ENCODE measurements at places on chromosomes 5 and 9.

DNA sequence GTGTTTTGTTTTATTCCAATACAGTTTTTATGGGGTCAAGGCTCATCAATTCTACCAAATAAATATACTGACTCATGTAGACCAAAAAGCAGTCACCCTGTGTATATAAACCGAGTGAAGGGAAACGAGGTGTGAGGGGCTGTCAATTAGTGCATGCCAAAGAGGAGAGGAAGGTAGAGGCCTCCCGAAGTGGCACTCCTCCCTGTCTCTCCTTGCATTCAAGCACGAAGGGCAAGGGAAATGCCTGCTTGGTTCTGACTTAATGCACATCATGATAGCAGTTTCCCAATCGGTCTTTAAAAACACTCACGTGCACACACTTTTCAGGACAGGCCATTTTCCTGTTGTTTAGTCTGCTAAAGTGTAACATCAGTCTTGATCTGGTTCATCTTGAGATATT lies 125.6 kb upstream of the SLCO6A1 start:
- no peak for DNase-seq

GRCh38 chr9:110257956-110258355 lies 1.6 kb upstream of the TXN start:
- DNase-seq = no peak

DNA sequence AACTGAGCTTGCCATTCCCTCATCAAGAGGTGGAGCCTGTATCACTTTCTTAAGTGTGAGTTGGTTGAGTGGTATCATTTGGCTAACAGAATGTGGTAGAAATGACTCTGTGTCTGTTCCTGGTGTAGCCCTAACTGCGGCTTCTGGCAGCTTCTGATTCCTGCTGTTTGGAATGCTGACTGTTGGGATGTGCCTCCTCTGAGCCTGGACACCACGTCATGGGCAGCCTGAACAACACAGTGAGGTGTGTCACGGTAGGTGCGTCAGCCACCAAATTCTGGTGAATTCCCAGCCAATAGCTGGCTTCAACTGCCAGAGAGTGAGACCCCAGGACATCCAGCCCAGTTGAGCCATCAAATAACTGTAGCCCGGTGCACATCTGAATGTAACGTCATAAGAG lies 6.1 kb upstream of the C9orf152 start:
- no peak for DNase-seq

- DNase-seq = no peak
Observed at GRCh38 chr5:31124026-31124425, 69.5 kb upstream of the CDH6 start.

GRCh38 chr5:142296914-142297417 lies 27.9 kb downstream of the SPRY4 start:
- DNase-seq = no peak
